ENCODE measurements at places on chromosomes 13 and 19.

- no peak for DNase-seq
Measured at GRCh38 chr19:49823472-49823871, 5.4 kb downstream of the MED25 start.

DNA sequence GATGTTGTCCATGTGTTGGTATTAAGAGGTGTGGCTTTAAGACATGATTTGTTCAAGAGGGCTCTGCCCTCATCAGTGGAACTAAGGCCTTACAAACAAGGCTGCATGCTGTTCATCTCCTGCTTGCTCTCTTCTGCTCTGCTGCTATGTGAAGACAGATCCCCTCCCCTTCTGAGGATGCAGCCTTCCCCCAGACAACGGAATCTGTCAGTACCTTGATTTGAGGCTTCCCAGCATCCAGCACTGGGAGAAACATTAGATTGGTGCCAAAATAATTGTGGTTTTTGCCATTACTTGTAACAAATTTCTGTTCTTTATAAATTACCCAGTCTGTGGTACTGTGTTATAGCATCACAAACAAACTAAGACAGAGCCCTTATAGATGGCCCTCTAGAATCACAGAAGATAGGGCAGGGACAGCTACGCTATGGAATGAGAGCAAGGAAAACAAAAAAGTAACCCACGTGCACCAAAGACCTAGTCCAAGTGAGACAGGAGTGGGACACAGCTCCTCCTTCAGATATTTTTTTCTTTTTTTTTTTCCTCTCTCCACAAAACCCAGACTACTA is 151.5 kb upstream of the RXFP2 start:
- DNase-seq = no peak

- no peak for DNase-seq
Measured at GRCh38 chr19:33048806-33049676, 15.6 kb downstream of the RHPN2 start.

DNA sequence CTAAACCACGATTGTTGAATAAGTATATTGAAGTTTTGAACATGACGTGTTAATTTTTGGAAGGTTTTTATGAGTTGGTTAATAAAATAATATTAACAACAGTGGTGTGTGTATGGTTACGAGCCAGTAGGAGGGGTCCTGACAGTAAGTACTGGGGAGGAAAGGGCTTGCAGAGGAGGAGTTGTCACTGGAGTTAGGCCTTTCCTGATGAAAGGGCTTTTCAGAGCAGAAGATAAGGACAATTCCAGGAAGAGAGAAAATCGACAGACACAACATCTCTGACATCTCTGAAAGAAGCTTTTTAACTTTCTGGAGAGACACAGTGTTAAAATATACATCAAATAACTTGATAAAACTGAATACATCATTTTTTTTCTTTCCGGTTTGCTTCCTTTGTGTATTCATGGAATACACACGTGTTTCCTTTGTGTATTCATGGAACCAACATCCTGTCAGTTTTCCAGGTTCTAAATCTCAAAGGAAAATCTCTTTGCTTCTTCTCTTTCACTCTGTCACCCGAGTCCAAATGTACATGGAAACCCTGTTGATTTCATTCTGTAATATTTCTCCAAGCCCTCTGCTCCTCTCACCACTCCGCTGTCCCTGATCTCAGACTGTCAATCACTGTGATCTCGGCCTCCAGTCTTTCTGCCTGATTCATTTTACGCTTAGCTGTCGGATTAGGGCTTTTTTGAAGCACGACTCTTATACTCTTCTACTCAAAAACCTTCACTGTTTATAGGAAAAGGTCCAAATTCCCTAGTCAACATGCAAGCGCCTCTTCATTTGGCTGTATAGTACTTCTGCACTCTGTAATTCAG is 374.4 kb downstream of the DLEU7 start:
- DNase-seq = no peak

DNA sequence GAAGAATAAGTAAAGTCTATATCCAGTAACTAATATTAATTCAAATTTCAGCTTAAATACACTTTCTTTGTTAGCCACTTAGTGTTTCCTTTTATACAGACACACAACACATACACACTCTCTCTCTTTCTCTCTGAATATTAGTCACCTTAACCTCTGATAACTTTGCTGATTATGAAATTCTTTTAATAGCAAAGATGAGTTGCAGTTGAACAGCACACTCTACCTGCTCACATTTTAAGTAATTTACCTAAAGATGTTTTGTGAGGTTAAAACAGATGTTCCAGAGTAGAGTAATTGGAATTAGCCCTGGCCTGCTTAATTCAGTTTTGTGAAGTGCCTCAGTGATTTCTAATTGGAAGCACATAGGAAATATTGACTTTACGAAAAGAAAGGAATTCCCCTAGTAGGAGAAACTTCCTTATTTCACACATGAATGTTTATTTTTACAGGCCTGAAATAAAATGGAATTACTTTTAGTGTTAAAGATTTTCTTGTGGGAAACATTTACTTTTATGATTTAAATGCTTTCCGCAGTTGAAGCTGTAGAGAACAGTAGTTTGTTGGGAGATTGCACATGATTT is 184.3 kb downstream of the MYO16 start:
- no peak for DNase-seq

GRCh38 chr19:43708716-43709115 is 7.2 kb upstream of the IRGC start:
- DNase-seq = no peak

- peak; percentile 2 for DNase-seq
Measured at GRCh38 chr19:35043906-35044305, 2.4 kb downstream of the HPN start.

DNA sequence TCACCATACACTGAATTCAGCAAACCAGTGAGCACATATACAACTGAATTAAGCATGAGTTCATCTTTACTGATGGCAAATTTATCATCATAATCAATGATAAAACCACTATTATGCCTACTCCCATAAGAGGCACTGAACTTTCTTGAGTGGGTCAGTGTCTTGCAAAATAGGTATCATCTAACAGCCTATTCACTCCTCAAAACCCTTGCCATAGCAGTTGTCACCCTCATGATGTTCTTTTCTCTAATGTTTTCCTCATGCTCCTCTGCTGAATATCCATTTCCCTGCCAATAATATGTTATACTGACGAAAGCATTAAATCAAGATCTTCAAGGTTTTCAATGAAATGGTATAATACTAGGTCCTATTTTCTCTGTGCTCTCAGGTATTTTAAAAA is 5.6 kb downstream of the ARGLU1 start:
- no peak for DNase-seq

GRCh38 chr13:114043421-114044053 is 69.7 kb upstream of the C13orf46 start:
- DNase-seq = peak; percentile 85

DNA sequence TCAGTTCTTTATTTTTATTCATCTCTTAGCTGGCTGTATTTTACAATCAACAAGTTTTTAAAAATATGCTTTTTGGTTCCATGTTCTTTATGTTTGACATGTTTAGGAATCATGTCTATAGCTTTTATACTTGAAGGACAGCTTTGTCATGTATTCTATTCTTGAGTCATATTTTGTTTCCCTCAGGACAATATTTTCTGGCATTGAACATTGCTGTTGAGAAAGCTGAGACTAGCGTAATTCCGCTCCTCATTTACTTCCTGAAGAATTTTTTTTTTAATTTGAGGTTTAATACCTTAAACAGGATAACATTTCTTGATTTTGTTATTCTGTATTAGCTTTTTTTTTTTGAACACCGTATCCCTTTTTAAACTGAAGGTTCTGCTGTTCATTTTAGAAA is 53.2 kb downstream of the RB1 start:
- no peak for DNase-seq

DNA sequence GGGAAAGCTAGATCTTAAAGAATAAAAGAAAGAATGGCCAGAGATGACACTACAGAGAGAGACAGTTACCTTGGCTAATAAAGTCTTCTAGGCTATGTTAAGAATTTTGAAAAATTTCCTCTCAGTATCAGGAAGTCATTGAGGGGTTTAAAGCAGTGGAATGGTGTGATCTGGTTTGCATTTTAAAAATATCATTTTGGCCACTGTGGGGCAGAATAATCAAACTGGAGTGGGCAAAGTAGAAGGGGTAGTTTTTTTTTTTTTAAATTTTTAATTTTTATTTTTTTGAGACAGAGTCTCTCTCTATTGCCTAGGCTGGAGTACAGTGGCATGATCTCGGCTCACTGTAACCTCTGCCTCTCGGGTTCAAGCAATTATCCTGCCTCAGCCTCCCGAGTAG is 4.4 kb upstream of the CNMD start:
- no peak for DNase-seq

GRCh38 chr13:65710514-65710913 is 1519.6 kb downstream of the PCDH9 start:
- no peak for DNase-seq

DNA sequence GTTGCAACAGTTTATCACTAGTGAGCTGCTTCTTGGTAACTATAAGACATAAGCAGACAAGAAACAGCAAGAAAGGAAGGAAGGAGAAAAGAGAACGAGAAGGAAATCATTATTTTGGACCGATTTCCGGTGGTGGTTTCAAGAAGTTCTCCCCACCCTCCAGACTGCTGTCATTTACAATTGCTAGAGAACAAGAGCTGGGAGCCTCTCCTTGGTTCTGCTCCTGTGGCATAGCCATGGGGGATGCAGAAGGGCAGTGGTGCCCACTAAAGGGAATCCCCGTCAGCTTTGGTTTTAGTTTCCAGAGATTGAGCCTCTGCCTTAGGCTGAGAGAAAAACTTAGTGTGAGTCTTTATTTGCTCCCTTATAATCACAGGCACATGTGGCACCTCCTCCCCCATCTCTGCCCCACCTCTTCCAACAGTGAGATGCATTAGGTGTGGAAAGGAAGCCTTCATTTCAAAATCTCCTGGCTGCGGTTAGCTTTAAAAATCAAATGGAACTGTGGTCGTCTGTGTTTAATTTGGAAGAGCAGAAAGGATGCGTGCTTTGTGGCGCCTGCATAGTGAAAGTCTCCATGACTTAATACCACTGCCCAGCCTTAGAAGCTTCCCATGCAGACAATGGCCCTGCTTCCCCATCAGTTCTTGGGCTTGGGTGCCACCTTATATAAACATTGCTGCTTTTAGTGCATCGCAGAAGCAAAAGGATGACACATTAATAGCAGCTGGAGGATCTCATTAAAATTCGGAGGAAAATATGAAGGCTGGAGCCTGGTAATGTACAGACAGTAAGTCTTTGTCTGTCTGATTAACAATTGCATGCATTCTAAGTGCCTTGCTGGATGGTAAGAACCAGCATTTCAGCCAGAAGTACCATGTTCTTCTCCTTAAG is 25.0 kb downstream of the LRCH1 start:
- DNase-seq = peak; percentile 39

DNA sequence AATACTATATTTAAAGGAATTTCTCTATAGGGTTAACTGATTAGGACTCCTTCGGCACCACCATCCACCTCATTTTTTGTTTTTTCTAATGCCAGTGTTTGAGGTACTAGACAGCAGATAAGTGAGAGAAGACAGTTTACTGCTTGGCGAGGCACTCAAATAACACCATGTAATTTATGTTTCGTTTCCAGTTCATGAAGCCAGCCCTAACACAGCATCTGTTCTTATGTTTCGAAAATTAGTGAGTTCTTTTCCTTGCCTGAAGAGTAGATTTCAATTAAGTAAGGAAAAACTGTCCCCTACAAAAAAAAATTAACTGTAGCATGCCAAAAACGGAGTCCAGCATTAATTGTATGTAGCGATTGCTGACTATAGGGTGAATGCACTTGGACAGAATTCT is 409.1 kb downstream of the TBC1D4 start:
- no peak for DNase-seq

GRCh38 chr19:45474606-45475521 is 7.1 kb downstream of the FOSB start:
- DNase-seq = no peak

DNA sequence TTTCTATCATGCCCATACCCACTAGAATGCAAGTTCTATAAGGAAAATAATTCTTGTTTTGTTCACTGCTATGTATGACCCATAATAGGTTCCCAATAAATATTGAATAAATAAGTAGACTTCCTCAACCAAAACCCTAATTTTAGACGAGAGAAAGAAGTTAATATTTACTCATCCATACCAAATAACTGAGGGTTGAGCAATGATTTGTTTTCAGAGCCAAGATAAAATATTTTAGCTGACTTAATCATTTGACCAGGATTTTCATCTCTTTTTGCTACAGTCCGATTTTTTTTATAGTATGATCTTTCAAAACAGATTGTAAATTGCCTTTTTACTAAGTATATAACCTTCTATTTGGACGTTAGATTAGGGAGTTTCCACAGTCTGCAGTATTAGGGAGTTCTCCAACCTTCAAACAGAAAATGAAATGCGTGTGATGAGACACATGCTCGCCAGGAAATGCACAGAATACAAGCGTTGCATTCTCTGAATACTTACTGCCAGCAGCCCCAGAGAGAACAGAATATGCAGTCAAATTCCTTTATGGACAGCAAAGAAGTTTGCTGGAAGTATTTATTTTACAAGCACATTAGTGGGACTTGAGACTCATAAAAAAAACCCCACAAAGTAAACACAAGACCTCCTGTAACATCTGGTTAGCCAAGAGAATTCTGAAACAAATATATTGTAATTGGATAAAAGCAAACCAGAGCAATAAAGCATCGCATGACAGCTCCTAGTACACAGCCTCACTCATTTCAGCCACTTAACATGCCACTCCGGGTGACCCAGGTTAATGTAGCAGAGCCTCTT is 230.0 kb downstream of the MYO16 start:
- no peak for DNase-seq

DNA sequence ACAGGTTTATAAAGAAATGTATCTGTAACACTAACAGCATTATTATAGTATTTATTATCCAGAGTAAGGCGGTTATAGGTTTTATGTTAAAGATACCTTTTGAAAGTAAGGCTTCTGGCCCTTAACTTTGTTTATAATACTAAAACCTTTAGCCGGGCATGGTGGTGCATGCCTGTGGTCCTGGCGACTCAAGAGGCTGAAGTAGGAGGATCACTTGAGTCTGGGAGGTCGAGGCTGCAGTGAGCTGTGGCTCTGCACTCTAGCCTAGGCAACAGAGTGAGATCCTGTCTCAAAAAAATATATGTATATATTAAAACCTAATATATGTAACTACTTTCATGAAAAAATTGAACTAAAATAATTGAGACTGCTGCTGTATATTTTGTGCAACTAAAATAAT is 98.7 kb upstream of the KLF5 start:
- no peak for DNase-seq

DNA sequence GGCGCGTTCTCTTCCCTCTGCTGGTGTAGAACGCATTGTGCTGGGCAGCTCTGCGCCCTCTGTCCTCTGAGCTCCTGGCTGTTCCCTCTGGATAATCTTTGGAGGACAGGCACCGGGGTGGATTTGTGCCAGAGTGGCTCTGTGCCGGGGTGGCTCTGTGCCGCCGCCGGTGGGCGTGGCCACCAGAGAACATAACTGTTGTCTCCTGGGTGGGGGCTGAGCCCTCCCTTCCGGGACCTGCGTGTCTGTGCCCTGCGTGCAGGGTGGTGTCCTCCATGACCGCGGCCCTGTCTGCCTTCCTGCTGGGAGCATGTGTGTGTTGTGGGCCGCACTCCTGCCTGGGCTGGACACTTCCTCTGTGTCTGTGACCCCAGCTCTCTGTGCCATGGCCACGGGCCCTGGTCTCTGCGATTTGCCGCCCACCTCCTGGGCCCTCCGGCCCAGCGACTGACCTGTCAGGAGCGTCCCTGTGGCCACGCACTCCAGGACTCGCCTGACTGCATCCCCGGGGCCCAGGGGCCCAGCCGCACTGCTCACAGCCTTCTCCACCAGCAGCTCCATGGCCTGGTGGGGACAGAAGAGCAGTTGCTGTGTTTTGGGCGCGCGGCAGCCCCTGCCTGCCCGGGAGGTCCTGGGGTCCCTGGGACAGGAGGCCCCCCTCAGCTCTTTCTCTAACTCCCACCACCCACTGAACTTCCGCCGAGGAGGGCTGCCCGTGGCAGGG is 22.4 kb upstream of the MATK start:
- DNase-seq = no peak
